AG04450 (cell line): ENCODE measurements at places on chromosomes 1 and 21.
A peak's percentile ranks its signal among the peaks of the same experiment; 100 is the strongest.

DNA sequence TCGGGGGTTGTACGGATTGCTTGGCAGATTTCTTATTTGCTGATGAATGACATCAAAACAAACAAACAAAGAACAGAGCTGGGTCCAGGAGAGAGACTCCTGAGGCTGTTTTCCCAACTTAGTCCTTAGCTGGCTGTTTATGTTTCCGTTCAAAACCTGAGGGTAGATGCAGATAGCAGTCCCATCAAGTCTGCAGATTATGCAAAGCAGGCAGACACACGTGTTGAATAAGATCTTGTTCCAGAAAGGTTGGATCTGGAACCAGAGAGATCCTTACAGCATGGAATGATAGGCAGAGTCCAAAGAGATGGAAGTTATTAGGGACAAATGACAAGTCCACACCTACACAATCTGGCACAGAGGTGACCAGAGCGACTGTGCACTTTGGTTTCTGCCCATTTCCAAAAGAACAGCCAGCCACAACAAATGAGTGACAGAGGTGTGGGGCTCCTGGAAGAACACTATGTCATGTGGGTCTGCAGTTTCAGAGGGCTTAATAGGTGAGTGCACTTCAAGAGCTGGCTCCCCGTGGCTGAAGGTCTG lies 65.5 kb downstream of the MAN1C1 start:
- DNase-seq = no peak

DNA sequence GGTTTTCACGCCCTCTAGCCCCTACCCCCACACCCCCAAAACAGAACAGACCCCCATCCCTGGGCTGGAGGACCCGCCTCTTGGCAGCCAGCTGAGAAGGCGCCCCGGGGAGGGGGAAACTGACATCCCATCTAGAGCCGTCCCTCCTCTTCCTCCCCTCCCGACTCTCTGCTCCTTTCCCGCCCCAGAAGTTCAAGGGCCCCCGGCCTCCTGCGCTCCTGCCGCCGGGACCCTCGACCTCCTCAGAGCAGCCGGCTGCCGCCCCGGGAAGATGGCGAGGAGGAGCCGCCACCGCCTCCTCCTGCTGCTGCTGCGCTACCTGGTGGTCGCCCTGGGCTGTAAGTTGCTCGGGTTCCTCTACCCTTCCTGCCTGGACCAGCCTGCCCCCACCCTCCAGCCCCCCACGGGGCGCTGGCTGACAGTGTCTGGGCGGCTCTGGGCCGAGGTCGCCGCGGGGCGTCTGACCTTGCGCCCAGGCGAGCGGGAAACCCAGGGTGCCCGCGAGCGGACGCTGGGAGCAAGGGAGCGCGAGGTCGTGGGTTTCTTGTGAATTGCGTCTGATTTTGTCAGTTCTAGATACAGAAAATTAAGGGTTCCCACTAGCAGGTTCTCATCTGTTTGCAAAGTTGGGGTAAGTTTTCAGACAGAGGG lies 618 bp downstream of the JAM2 start:
- no peak for DNase-seq

- DNase-seq = no peak
These were observed 42.5 kb upstream of the C1orf174 start for GRCh38 chr1:3942416-3943122.

GRCh38 chr1:11879311-11880180 lies 20.8 kb upstream of the NPPB start:
- DNase-seq = no peak

DNA sequence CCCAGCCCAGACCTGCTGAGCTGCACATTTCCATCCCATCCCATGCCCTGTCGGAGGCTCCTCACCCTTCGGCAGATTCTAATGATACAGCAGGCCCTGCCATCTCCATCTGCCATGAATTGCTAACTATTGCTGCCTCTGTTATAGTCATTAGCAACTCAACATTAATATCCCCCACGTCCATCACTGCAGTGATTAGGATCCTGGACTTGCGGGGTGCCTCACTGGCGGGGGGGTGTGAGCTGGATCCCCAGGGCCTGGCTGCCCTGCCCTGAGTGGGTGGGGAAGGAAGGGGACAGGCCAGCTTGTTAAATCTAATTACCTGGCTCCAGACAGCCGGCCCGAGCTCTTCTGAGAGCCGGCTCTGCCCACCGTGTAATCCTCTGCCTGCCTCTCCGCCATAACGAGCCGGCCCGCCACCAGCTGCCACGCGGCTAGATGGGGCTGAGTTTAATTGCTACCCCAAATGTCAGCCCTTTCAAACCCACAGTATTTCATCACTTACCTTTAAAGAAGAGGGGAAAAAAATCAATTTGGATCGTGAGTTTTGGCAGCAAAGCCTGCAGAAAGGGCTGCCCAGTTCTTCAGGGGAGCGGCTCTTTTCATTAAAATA lies 227.3 kb upstream of the CSF3R start:
- DNase-seq = no peak

DNA sequence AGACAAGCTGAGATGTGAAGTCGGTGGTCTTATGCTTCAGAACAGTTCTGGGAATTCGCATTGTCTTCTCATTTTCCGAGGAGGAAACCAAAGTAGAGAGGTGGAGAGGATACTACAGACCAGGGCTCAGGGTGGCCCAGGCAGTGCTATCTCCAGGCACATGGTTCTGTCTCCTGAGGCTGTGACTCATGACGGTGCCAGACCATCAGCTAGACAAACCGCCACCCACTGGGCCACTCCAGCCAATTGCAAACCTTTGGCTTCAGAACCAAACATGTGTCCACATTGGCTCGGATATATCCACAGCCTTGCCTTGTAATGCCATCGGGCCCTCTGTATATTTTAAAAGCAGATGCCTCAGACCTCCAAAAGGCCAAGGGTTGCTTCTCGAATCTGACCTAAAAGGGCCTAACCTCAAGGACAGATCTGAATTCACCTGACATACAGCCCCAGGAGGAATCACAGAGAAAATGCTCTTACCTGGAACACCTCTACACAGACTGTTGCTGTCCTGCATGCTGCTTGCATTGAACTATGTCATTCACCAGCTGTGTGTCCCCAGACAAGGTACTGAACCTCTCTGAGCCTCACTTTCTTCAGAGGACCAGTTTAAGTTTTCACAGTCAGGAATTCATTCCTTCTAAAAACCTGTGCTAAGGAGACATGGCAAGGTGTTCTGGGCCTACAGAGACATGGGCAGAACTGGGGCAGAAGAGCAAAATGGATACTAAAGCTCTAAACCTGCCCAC lies 224.9 kb upstream of the JUN start:
- DNase-seq = no peak

GRCh38 chr1:15668089-15668754 lies 15.9 kb upstream of the PLEKHM2 start:
- no peak for DNase-seq

GRCh38 chr1:66207484-66207883 lies 326.5 kb upstream of the SGIP1 start:
- DNase-seq = no peak

DNA sequence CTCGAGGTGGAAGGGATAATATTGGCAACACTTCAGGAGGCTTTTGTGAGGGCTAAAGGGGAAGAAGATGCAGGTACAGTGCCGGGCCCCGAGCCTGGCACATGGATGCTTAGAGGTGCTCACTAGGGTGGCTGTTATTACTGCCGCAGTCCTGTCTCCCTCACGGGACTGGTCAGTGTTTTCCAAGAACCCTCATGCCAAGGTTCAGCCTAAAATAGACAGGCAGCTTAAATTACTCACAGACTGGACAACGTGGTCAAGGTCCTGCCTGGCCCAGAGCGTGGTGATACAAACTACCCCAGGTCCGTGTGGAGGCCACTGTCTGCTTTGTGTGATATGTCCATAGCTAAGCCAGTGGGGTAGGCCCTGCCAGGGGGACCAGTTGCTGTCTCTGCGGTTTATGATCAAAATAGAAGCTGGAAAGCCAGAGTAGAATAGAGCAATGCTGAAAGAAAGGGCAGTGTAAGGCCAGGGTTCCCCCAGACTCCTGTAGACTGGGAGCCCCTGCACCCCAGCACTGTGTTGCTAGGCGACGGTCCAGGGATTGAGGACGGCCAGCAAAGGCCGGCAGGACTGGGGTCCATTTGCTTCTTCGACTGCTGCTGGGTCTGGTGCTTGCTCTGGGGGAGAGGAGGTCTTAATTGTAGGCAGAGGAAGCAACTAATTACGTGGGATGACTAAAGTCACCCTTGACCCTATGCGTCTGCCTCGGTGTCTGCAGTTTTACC lies 36.1 kb downstream of the ELAPOR1 start:
- no peak for DNase-seq

- DNase-seq = peak; percentile 32
These were observed 207.3 kb downstream of the SLC45A1 start for GRCh38 chr1:8525216-8525557.

DNA sequence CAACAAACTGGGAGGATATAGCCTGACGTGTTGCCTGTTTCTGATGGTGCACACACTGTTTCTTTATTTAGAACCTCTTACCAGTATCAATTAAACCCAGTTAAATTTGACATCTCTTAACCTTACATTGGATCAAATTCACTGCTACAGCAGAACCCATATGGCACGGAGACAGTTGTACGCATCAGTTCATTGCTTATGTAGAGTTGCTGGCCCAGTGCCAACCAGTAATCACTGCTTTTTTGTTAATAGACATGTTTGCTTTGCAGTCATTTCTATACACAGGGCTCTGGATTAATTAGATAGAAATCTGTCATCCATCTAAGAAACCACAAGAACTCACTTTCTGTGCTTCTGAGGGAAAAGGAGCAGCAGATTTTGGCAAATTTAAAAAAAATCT lies 154.0 kb downstream of the RWDD3 start:
- no peak for DNase-seq

GRCh38 chr1:110076789-110077500 lies 6.5 kb upstream of the ALX3 start:
- no peak for DNase-seq
